Myocyte (in vitro differentiated cells): ENCODE measurements at places on chromosomes 4 and X.

GRCh38 chr4:183961795-183962194 is 56.7 kb downstream of the STOX2 start:
- DNase-seq, result no peak

GRCh38 chrX:69290292-69290691 is 125.0 kb upstream of the PJA1 start:
- no peak for DNase-seq

DNA sequence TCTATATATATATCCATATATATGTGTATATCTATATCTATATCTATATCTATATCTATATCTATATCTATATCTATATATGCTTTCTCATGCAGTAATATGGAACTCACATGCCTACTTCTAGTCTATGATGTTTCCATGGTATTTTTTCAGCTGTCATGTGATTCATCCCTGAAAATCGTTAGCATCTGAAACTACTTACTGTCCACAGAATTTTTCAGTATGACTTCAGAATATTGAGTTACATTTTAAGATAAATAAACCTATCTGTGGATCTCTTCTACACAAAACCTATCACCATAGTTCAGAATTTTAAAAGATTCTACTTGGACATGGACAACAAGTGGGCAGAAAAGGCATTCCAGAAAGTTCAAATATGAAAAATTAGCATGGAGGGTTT is 855.1 kb upstream of the INTU start:
- DNase-seq, result peak; percentile 75

DNA sequence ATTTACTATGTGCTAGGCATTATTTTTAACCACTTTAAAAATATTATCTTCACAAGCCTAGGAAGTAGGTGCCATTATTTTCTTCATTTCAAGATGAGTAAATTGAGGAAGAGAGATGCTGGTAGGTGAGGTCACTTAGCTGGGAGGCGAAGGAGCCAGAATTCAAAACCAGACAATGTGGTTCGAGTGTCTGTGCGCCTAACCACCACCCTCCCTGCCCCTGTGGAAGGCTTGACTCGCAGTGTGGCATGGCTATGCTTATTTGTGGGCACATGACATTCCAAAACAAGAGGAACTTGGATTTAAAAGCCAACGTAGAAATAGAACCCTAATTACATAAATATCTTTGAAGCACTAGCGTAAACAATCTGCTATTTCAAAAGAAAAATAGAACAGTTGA is 226.6 kb upstream of the PITX2 start:
- DNase-seq, result peak; percentile 76
